CD4-positive, alpha-beta memory T cell (primary cell): ENCODE measurements at places on chromosomes 7 and 10. TPM values are rescaled to one million over a fixed set of nuclear protein-coding genes. Genes with fewer than 3 reads are reported as not detected.

Gene GALNT17
- polyA plus RNA-seq, result not detected

Gene COL28A1
- not detected for polyA plus RNA-seq

Gene FZD8
- not detected for polyA plus RNA-seq

Gene C1QL3
- polyA plus RNA-seq, result 0.48 TPM

Gene BRAT1
- polyA plus RNA-seq, result 42.4 TPM

Gene CHN2
- 2.1 TPM for polyA plus RNA-seq

DNA sequence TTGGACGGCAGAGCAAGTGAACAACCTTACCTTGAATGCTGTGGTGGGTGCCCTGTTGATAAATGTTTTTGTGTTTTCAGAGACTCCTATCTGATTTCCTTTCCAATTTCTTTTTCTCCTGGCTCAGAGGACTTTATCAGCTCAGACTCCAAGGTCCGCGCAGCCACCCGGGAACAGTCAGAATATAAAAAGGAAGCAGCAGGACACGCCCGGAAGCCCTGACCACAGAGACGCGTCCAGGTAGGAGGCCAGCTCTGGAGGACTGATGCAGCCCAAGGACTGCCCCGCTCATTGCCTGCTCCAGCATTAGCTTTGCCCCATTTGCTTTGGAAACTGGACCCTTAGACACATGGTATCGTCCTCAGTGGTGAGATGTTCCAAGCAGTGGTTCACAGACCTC lies 61.3 kb downstream of the TACC2 start:
- no peaks in the 10 kb centered on the region for H3K36me3 ChIP-seq
- no peak for DNase-seq
- H3K4me1 ChIP-seq, result no peaks in the 10 kb centered on the region
- no peak overlapping the region for H3K27ac ChIP-seq

DNA sequence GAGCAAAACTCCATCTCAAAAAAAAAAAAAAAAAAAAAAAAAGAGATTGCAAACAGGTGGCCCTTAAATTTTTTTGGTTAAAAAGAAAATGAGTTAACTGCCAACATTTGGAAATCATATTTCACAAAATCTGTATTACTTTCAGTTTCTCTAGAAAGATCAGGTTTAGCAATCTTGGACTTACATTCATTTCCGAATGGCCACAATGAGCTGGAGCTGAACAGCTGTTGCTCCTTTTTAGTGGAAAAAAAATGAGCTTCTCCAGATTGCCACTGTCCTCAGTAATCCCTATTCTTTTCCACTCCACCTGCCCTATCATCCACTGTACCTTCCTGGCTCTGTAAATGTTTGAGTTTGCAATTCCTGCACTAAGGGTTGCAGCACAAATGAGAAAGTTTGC lies 43.6 kb downstream of the RAB11FIP2 start:
- no peaks in the 10 kb centered on the region for H3K27me3 ChIP-seq
- H3K27ac ChIP-seq, result no peak overlapping the region
- H3K36me3 ChIP-seq, result peaks cover 11% of the 10 kb centered on the region
- H3K4me1 ChIP-seq, result no peaks in the 10 kb centered on the region

DNA sequence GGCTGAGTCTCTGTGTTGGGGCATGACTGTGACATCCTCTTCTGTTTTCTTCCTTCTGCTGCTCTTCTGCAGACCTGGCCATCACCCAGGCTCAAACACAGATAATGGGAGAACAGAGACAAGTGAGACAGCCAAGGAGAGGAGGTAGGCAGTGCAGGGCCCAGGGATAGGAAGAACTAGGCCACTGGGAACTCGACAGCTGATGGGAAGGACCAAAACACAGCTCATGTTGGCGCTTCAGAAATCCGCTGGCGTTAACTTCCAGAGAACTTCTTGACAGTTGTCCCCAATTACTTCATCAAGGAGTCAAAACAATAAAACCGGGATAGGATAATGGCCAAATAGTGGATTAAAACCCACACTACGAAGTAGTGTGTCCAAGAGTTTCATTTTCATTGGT lies 97.0 kb upstream of the PALS2 start:
- H3K27ac ChIP-seq, result no peak overlapping the region
- no peaks in the 10 kb centered on the region for H3K36me3 ChIP-seq
- H3K27me3 ChIP-seq, result no peaks in the 10 kb centered on the region
- DNase-seq, result no peak

DNA sequence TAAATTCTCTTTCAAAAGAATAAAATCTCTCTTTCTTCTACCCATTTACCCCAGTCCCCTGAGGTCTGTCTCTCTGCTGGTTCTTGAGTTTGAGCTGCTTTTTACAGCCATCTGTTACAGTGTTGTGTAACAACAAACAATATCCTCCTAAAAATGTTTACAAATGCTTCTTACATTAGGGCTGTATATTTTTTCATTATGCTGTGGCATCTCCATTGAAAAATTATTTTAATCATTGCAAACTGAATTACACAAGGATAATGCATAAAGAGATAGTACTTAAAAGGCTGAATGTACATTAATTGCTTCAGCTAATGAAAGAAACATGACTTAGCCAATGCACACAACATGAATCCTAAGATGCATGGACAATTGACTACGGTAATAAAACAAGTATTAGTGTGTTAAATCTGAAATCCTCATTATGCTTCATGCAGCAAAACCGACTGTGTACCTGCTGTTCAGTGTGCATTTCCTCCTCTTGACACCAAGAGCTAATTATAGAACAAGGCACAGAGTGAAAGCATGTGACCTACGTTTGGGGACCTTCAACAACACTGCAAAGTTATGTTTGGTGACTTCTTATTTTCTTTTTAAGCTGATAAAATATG lies 181.7 kb upstream of the RHOBTB1 start:
- DNase-seq, result no peak
- H3K36me3 ChIP-seq, result no peaks in the 10 kb centered on the region
- H3K27ac ChIP-seq, result no peak overlapping the region
- no peaks in the 10 kb centered on the region for H3K27me3 ChIP-seq
- H3K4me1 ChIP-seq, result no peaks in the 10 kb centered on the region

DNA sequence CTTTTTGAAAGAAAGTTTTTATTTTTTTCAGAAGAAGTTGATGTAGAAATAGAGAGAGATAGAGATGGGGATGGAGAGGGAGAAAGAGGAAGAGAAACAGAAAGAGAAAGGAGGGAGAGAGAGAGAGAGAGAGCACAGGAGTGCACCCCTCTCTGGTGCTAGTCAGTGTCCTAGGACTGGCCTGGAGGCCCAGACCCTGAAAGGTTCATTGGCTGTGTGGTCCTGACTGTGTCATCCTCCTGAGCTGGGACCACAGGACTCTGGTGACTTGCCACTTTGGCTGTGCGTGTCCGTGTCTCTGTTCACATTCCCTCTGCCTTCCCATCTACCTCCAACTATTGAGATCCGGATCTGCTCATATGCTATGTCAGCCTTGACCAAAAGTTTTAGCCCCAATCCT lies 62.1 kb upstream of the SHH start:
- H3K27me3 ChIP-seq, result no peaks in the 10 kb centered on the region

GRCh38 chr7:27202018-27202861 lies 2.3 kb upstream of the HOXA13 start:
- peaks cover 40% of the 10 kb centered on the region for H3K4me1 ChIP-seq
- no peak overlapping the region for H3K4me3 ChIP-seq
- DNase-seq, result no peak
- no peaks in the 10 kb centered on the region for H3K36me3 ChIP-seq

DNA sequence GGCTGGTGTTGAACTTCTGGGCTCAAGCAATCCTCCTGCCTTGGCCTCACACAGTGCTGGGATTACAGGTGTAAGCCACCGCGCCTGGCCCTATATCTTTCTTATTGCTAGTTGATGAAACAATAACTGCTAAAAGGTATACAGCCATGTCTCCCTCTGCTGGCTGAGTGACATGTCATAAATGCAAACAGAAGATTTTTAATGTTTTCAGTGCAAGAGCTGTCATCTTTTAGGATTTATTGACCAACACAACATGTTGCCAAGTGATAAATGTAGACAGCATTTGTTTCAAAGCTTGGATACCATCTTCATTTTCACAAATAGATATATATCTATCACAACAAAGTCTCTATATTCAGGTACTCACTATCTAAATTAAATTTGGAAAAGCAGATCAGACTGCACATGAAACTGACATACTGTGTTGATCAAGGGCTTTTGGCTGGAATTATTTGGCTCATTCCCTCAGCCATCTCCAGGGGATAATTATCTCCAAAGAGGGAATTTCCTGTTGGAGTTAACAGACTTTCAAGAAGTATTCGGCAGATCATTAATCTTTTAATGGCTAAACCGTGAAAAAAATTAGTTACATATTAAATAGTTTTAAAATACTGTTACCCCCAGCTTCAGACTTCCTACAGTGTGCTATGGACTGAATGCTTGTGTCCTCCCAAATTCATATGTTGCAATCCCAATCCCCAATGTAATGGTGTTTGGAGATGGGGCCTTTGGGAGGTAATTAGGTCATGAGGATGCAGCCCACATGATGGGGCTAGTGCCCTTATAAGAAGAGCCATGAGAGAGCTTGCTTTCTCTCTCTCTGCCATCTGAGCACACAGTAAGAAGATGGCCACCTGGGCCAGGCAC lies 41.3 kb upstream of the SRPK2 start:
- no peak overlapping the region for H3K27ac ChIP-seq
- peaks cover 5% of the 10 kb centered on the region for H3K4me1 ChIP-seq
- no peak overlapping the region for H3K4me3 ChIP-seq
- H3K27me3 ChIP-seq, result no peaks in the 10 kb centered on the region
- H3K36me3 ChIP-seq, result no peaks in the 10 kb centered on the region

GRCh38 chr7:131606346-131607290 lies 50.2 kb upstream of the PODXL start:
- no peak overlapping the region for H3K27ac ChIP-seq
- no peak overlapping the region for H3K4me3 ChIP-seq
- H3K4me1 ChIP-seq, result no peaks in the 10 kb centered on the region
- H3K27me3 ChIP-seq, result no peaks in the 10 kb centered on the region

DNA sequence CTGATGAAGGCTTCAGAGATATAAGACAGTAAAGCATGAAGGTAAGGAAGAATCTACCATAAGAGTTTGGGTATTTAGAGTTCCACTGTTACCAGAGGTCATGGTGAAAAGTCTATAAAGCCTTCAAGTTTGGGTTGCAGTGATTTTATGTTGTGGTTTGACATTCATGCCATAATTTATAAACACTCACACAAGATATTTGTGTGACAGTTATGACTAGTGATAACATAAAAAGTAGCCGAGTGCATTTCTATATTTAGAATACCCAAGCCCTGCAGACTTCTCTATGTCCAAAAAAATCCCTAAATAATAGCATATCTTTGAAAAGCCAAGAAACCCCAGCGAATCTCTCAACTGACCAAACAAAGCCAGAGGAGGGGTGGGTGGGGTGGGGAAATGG lies 229.9 kb downstream of the CXCL12 start:
- no peak overlapping the region for H3K4me3 ChIP-seq
- H3K36me3 ChIP-seq, result no peaks in the 10 kb centered on the region
- no peak overlapping the region for H3K27ac ChIP-seq
- no peak for DNase-seq

DNA sequence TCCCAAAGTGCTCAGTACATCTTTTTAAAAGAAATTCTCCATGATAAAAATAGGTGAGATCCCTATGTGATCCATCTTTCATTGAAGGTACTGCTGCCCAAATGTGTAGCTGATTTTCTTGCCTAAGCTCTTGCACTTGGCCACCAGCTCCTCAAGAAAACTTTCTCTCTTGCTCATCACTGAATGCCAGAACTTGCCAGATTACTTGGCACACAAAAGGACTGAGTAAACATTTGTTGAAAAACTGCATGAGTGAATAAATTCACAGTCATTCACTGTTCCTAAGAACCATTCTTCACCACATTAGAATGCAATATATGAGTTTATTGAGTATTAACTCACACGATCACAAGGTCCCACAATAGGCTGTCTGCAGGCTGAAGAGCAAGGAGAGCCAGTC lies 99.9 kb downstream of the TRIL start:
- DNase-seq, result no peak
- H3K4me1 ChIP-seq, result peaks cover 12% of the 10 kb centered on the region
- peaks cover 5% of the 10 kb centered on the region for H3K27me3 ChIP-seq
- H3K27ac ChIP-seq, result no peak overlapping the region
